ENCODE measurements at places on chromosomes 16 and 17. TPM values are rescaled to one million over a fixed set of nuclear protein-coding genes. Genes with fewer than 3 reads are reported as not detected.
A peak's percentile ranks its signal among the peaks of the same experiment; 100 is the strongest.

The CSF3 gene
- total RNA-seq: not detected

The CCL18 gene
- not detected for total RNA-seq

- no peak for DNase-seq
Observed at GRCh38 chr16:51326131-51326856, 175.2 kb upstream of the SALL1 start.

DNA sequence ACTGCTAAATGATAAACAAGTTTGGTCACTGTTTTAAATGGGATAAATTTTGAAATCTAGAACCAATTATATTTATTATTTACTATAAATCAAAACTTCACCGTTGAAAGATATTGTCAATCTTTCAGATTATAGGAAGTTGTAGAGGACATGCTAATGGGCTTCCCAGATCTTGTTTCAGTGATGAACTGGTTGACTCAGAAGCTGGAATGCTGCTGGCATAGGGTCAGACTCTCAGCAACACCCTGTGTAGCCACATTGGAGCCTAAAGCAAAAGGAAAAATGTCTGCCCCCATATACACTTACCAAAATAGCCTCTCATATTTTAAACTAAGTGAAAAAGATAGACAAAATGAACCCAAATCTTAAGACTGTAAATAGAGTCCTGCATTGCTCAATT lies 916.9 kb upstream of the SOX9 start:
- no peak for DNase-seq

DNA sequence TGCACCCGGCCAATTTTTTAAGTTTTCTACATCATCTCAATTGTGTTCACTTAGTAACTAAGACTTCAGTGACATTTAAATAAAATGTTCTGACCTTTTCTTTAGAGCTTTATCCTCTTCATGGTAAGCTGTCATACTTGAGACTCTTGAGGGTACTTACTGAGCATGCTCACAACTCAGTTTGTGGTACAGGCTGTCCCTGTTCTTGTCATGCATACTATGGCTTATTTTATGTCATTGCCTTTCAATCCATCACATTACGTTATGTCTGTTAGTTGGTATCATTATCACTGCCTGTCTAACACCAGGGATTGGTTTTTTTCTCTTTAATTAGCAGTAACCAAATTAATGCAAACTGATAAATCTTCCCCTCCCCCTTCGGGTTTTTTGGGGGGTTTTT lies 41.9 kb upstream of the RHBDL3 start:
- DNase-seq: no peak

- DNase-seq: peak; percentile 77
Observed at GRCh38 chr16:58628845-58629732, 537 bp downstream of the CNOT1 start.

DNA sequence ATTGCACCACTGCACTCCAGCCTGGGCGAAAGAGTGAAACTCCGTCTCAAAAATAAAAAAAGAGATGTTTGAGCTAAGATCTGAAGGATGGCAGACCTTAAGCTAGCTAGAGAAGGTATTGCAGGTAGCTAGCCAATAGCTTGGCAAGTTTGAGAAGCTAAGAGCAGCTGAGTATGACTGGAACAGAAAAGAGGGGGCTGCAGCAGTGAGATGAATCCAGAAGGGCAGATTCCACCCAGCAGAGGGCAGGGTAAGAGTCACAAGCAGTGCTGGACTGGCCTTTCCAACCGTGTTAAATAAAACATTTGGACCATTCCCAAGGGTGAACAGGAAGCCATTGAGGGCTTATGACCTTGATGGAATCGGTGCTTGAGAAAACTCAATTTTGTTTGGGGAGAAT lies 5.7 kb upstream of the PHAF1 start:
- DNase-seq: no peak

All from OCI-LY7 (cell line).